NCI-H446 treated with DMSO at 0.1 percent for 48 hours (cell line): ENCODE measurements at places on chromosomes 3 and 15.

DNA sequence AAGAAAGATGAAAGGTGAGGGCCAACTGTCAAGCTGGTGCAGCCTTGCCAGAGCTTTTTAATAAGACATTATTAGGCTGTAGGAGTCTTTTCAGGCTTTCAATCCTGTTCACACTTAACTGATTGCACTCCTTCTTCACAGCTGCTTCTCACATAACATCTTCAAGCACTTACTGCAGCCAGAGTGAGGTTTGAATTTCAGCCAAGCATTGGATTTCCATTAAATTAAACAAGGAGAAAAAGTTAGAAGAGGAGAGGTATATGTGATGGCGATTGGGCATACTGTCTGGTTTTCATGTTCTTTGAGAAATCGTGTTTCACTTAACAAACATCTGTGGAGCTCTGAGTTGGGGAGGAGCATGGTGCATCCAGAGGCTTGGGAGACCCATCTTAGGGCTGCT is 392.8 kb upstream of the LRRC3B start:
- no peak for DNase-seq

DNA sequence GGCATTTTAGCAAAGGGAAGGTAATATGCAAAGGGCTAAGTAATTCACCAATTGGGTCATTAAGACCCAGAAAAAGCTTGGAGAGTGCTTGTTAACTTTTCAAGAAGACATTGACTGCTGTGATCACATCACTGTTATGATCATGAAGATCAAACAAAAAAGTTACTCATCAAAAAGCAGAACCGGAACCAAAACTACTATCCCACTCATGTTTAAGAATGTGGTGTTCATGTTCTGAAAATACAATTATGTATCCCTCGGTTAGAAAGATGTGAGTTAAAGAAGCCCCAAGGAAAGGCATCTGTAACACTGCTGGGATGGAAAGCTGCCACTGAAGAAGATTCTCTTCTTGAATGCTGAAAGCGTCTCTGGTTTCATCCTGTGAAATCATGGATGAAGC is 32.6 kb downstream of the BBX start:
- no peak for DNase-seq

DNA sequence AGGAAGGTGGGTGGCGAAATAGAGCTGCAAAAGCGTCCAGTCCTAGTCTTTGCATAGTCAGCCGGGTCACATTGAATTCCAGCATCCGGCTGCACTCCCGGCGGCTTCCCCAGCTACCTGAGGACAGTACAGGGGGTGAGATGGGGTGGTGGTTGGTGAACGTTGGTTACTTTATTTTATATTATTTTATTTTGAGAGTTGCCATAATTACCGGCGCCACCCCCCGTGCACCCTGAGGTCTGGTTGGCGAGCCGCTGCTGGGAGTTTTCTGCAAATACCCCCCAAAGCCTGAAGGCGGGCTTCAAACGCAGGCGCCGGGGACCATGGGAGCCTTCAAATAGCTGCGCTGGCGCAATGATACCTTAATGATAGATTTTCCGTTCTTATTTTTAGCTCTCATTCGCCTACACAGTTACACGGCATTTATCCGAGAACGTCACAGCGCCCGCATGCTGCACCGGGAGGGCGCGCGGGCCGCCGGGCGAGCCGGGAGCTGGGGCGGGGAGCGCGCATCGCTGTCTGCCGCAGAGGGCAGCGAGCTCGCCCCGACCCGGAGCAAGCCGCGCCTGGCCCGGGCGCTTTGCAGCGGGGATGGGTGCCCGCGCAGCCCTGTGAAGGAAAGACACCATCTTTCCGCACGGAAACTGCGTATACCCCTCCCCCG is 756 bp upstream of the RASGRF1 start:
- DNase-seq = no peak

DNA sequence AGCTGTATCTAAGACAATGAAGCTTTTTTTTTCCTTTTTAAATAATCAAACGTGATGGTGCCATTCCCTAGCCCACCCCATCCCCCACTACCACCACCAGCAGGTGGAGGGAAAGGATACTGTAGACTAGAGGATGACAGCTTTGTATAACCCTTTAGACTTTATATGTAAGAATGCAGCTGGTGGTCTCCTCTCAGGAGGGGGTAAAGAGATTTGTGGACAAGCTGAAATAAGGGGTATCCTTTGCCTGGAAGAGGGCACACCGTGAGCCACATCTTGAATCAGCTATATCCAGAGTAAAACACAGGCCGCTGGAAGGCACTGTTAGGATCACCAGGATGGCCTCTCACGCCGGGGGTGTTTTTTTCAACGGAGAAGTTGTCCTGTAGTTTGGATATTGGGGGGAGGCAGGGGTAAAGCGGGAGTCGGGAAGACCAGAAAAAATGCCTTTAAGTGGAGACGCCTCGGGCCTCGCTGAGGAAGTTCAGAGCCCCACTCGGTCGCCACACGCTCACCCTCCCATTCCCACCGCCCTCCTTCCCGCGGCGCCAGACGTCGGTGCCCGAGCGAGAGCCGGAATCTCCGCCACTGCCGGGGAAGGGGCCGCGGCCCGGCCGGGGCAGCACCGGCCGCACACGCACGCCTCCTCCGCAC is 986 bp downstream of the KPNA4 start:
- DNase-seq = no peak

DNA sequence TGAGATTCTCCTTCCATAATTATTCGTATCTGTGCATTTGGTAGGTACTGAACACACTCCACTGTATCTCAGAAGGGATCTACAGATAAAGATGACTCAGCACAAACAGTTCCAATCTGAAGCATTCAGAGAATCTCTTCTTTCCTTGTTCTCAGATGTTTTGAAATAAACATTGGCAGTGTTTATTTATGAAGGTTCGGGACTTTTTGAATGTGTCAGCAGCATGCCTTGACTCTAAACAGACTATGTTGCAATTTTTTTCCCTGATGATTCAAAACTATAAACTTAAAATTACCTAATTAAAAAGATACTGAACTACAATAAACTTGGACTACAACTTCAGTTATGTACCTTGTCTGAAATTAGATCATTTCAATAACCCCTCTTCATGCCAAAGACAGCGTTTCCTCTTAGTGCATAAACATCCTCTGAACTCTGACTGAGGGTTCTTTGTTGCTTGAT is 612.9 kb upstream of the TBL1XR1 start:
- DNase-seq = no peak

- peak; percentile 98 for DNase-seq
Observed at GRCh38 chr3:185362850-185363661, at the start of gene MAP3K13. MAP3K13 (plus strand) TSS chr3:185363136; CDS start chr3:185428582, 65,446 bp downstream.

DNA sequence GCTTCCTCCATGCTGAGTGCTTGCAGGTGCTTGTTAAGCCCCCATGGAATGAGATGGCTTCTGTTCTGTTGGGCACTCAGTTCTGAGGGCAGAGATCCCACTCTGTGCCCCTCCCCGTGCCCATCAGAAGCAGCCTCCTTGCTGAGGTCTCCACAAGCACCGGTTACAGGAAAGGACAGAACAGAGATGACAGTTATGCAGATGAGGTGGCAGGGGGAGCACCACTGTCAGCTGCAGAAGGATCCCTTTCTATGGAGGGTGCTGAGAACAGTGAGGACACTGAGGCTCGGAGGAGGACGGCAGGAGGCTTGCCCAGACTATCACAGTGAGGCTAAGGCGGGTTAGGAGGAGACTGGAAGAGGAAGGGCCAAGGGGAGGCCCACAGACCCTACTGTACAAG is 12.4 kb downstream of the CACNA2D2 start:
- DNase-seq = no peak

DNA sequence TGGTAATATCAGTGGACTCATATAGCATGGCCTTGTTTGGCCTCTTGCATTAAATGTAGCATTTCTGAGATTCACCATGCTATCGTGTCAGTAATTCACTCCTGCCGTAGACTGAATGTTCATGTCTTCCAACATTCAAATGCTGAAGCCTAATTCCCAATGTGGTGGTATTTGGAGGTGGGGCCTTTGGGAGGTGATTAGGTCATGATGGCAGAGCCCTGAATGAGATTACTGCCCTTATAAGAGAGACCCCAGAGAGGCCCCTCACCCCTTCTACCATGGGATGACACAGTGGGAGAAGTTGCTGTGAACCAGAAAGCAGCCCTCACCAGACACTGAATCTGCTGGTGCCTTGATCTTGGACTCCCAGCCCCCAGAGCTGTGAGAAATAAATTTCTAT is 241.4 kb downstream of the VPS13C start:
- no peak for DNase-seq

DNA sequence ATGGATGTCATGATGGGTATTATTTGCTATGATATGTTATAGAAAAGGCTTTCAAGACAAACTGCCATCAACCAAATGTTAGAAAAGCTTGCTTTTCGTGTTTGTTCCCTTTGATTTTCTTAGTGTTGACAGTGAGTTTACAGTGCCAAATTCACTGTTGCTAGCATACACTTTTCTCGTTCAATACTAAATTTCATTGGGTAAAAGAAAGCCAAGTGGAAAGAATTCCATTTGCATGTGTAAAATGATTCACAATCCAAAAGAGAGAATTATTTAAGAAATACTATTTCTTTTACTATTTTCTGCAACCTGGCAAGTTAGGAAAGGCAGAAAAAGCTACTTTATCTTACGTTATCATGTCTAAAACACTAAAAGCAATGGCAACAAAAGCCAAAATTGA is 301.4 kb downstream of the OTOL1 start:
- DNase-seq = no peak

GRCh38 chr3:24351779-24352469 is 142.7 kb downstream of the THRB start:
- DNase-seq = no peak

DNA sequence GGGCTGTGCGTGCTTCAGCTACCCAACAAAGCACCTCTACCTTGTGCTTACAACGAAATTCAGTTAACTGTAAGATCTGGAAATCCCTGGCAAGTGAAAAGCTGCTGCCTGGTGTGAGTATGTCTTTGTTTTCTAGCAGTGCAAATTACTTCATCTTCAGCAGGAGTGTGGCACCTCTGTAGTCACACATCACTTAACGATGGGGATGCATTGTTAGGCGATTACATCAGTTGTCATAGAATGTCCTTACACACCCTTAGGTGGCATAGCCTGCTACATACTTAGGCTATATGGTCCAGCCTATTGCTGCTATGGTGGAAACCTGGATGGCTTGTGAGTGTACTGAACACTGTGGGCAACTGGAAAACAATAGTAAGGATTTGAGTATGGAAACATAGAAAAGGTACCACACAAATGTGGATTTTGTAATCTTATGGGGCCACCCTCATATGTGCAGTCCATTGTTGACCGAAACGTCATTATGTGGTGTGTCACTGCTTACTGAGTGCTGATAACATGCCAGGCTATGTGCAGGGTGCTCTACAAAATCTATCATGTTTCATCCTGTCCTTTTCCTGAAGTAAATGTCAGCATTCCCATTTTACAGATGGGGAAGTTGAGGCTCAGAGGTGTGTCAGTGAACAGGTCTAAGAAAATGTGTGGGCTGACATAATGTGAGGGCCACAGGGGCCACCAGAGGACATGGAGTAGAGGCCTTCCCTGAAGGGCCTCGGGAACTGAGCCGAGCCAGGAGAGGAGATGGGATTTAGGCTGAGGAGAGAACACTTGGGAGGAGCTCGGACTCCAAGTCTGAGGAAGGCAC is 173.5 kb downstream of the VGLL4 start:
- DNase-seq = no peak

DNA sequence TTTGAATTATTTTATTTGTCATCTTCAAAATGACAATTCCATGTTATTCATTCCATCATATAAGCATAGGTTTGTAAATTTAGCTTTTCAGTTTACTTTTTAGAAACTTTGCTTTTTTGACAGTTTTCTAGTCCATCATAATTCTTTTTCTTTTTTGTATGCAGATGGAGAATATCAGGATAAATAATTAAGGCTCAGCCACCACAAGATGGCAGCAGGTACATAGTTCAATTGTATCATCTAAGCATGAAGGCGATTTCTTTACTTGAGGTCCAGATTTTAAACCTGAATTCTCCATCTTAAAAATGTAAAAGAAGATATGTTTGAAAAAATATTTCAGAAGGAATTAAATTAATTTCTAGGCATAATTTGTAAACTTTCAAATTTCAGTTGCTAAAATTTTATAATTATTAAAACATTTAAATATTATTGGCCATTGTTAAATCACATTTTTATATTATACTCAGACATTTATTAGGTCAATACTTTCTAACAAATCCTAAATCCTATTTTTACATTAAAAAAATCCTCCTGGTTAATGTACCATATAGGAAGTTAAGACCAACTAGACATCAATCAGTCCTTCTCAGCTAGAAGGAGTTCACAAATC is 15.1 kb downstream of the PLSCR5 start:
- DNase-seq = no peak

DNA sequence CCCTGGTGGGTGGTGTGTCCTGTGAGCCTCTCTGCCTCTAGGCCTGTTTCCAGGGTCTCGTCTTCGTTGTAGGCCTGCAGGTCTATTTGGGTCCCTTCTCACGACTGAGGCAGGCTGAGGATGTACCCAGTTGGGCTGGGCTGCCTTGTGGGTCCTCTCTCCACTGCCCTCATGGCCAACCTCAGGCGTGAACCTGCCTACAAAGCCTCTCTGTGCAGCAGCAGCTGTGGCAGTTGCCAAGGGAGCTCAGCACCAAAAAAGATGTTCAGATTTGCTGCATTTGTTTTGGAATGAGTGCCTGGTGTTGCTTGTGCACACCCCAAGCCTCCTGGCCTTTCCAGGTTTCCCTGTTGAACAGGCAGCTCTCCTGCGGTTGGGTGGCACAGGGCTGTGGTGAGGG is 13.4 kb downstream of the KLF13 start:
- DNase-seq = no peak

DNA sequence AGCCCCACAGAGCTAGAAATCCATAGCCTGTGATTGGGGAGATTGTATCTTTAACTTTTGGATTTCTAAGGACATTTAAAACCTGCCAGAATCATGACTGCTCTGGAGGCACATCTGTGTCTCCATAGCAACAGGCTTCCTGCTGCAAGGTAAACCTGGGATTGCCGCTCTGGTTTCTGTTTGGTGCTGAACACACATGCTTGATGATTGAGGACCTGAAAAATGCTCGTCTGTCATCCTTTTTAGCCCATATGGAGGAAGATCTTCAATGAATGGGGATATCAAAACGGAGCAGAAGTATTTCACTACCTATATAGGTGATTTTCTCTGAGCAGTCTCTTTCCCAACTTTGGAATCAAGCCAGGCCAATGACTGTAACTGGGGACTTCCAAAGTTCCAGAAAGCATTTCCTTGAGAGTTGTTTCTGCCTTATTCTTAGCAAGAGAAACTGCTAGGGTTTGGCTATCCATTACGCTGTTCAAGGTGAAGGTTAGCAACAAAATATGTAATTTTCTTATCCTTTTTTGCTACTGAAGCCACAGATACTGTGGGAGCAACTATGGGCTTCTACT is 96.5 kb upstream of the TNIK start:
- DNase-seq = no peak

DNA sequence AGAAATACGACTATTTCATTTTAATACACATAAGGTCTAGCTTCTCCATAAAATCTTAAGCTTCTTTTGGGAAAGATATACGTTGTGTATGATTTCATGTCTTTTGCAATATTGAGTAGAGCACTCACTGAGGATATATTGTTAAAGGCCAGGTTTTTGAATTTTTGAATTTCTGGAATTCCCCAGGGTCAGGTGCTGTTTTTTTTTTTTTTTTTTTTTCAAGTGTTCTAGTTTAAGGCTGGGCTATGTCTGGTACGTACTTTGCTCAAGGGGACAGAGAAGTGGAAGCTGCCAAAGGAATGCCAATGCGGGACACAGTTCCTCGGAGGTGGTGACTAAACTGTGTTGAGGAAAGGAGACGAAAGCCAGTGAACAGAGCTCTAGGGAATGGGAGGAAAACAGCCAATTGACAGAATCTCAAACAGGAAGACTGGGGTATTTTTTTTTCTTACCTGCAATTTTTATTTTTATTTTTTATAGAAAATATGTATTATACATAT is 510.5 kb upstream of the CBLB start:
- no peak for DNase-seq
